ENCODE measurements at places on chromosomes 7 and 10.

GRCh38 chr10:130739016-130739756, 572.3 kb downstream of the TCERG1L start:
- DNase-seq = no peak

DNA sequence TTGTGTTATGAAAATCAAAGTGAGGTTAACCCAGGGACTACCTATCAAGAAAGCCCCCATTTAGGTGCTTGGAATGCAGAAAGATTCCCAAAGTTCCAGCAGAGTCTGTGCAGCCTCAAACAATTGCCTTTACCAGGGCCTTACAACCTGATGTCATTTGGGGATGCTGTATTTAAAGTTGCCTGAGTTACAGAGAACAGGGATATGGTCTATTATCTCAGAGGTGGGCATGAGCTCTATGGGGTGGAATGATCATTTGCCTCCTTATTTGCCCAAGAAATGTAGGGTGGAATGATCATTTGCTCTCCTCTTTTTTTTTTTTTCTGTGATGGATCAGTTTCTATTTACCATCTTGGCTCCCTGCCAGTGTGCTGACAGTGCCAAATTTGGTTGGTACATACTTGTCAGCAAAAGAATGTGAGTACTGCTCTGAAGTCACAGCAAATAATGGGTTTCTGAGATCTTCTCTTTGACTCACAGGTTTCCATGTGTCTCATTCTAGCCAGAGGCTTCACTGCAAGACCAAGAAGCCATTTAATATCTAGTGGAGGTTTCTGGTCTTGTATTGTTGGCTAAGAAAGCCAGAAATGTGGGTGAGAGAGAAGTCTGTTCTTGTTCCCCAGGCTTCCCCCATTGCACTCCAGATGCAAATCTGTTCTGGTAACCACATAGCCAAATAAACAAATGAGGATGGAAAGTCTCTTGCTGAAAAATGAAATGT, 45.5 kb upstream of the ZNRF2 start:
- DNase-seq = no peak

- DNase-seq = no peak
Measured at GRCh38 chr7:25482631-25483030, 254.3 kb upstream of the NPVF start.

DNA sequence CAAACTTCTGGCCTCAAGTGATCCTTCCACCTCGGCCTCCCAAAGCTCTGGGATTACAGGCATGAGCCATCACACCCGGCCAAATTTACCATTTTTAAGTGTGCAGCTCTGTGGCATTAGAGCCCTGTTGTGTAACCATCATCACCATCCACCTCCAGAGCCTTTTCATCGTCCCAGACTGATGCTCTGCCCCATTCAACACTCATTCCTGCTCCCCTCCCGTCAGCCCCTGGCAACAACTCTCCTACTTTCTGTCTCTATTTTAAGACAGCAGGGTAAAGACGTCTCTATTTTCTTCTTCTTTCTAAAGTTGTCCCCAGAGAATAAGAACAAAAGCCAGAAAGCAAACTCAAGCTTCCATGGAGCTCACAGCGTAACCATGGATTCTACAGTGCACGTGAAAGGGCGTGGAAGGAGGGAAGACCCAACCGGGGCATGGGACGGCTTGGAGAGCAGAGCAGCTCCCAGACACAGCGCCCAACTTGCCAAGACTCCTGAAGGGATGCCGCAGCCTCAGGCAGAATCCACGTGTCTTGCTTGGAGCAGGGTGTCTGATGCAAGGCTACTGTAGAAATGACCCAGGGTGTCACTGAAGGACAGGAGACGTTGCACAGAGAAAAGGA, 42.7 kb upstream of the PITRM1 start:
- no peak for DNase-seq

- DNase-seq = no peak
Measured at GRCh38 chr10:11823122-11823988, at the start of gene PROSER2. Gene PROSER2, plus strand, starts transcription at chr10:11823356. Its CDS starts 28,722 bp downstream, at chr10:11852078.

DNA sequence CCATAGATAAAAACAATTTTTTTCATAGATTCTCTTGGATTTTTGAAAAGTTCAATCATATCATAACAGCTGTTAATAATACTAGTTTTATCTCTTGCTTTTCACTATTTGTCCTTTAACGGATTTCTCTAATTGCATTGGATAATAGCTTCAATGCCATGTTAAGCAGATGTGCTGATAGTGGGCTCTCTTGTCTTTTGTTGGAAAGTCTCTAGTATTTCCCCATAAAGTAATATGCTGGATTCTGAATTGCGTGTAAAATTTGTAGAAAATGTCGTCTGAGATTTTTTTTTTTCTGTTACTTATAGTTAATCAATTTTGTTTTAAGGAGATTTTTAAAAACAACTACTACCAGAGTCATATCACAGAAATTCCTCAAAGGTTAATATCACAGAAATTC, 53.3 kb downstream of the TFPI2 start:
- no peak for DNase-seq

DNA sequence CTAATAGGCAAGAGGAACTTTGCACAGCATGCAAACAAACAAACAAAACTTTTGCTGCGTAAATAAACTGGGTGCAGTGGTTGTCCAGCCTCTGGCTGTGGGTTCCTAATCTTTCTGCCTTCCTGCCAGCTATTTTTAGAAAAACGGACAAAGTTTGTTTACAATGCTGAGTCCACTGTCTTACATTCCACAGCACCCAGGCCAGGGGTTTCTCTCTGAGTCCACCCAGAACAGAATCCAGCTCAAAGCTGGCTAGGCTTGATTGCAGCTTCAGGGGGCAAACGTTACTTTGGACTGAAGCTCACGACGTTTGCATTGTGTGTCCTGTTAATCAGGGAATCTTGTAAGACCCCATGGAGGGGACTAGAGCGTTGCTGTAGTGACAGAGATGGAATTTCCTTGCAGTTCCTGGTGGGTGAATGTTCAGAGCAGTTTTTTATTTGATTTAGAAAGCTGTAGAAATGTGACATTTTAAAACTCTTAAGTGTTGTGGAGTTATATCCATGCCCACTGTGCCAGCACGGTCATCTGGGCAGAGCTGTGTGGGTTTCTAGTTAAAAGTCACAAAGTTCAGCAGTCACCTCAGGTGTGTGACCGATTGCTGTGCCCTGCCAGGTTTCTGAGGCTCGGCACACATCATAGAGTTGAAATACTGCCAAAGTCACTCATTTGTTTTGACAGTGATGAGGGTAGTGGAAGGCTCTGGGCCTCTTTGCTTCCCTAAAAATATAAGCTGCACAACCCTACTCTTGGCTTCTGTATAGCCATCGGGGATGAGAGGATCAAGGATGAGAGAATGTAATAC, 247.0 kb downstream of the STK31 start:
- no peak for DNase-seq

DNA sequence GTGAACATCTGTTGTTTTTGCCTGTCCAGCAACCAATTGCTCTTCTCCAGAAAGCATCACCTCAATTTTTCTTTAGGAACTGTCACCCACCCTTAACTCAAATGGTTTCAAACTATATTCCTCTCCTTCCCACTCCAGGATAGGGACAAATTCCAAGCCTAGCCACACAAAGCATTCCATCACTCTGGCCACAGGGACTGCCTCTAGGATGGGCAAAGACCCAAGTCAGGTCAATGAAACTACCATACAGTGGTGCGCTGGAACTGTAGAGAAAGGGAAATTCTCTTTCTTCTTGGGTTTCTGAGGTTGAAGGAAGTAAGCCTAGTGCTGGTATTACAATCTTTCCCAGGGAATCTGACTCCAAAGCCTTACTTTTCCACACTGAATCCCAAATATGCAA, 3.6 kb downstream of the MICU1 start:
- DNase-seq = no peak

DNA sequence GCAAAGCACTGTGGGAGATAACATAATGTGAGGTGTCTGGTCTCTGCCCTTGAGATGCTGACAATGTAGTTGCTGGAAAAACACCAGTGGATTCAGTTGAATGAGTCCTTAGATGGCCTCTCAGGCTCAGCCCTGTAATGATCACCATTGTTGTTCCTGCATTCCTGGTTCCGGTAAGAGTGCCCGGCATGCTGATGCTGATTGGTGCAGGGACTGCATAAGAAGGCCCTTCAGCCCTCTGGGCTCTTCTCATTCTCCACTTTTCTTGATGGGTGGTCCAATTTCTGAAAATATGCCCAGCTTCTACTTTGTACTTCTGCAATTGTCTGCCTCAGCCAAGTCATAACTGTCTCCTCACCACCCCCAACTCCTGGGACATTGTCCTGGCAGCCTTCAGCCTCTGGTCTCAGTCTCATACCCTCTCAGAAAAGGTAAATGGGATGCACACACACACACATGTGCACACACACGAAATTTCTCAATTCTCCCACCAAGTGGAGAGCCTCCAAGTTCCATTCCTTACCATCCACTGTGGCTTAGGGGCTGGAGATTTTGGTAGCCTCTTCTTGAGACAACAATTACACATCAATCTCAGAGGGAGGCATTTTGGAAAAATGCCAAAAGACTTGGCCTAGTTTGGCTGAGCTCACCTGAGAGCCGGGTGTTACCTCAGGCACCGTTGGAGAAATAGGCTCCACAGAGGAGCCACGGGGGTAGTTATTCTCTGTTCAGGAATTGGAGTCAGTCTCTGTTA, 314.9 kb downstream of the RPS24 start:
- DNase-seq = no peak

DNA sequence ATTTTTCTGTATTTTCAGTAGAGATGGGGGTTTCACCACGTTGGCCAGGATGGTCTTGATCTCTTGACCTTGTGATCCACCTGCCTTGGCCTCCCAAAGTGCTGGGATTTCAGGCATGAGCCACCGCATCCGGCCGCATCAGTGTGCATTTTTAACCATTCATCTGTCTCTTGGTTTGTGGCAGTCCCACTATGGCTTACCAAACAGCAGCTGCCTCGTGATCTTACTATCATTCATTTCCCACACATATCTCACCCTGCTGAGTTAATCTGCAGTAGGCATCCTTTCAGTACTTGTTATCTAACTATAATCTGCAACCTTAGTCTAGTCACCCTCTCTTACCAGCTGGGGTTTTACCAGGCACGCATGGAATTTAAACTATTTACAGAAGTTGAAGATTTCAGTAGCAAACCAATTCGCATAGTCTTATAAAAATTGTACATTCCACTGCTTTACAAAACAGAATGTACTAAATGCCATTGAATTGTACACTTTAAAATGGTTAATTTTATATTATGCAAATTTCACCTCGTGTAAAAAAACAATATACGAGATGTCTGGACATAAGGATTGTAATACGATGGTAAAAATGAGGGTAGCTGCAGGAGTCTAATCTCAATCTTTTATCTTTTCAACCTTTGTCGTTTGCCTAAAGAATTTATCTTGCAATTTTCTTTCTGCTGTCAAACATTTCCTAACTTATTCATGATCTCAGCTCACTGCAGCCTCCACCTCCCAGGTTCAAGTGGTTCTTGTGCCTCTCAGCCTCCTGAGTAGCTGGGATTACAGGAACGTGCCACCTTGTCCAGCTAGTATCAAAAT, 4.6 kb upstream of the TBC1D12 start:
- DNase-seq = no peak

DNA sequence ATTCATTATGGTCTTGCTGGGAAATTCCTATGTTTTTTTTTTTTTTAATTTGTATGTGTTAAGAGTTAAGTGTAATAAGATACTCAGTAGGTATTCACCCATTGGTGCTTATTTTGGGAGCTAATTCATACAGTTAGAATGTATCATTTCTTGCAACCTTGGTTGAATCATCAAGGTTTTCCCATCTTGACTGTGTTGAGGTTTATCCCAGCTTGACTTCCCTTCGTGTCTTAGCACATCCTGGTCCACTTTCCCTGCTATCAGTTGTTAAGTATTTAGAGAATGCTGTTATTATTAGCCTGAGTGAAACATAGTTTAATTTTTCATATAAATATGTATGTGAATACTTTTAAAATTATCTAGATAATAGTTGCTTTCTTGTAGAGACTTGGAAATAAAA, 20.8 kb downstream of the RALA start:
- DNase-seq = no peak

DNA sequence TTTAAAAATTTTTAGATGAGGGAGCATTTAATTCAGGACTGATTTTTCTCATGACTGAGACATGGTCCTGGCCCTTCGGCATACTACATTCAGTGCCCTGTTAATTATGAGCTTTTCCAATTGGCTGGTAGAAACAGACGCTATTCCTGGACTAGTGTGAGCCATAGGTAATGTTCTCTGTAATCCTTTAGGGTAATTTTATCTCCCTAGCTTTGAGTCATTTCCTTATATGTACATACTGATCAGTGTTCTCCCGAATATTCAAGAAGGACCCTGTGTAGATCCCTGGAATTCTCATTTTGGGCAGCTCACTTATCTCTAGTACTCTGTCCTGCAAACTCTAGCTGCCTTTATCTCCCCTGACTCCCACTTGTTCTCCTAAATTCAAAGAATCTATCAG, 92.6 kb upstream of the NPY start:
- no peak for DNase-seq

GRCh38 chr10:127011174-127011573, 105.9 kb downstream of the DOCK1 start:
- no peak for DNase-seq

GRCh38 chr10:129786216-129786615, 177.9 kb downstream of the EBF3 start:
- no peak for DNase-seq

GRCh38 chr10:52777414-52777813, 4.8 kb upstream of the MBL2 start:
- no peak for DNase-seq

GRCh38 chr7:28065721-28066285, 114.8 kb downstream of the JAZF1 start:
- DNase-seq = no peak

DNA sequence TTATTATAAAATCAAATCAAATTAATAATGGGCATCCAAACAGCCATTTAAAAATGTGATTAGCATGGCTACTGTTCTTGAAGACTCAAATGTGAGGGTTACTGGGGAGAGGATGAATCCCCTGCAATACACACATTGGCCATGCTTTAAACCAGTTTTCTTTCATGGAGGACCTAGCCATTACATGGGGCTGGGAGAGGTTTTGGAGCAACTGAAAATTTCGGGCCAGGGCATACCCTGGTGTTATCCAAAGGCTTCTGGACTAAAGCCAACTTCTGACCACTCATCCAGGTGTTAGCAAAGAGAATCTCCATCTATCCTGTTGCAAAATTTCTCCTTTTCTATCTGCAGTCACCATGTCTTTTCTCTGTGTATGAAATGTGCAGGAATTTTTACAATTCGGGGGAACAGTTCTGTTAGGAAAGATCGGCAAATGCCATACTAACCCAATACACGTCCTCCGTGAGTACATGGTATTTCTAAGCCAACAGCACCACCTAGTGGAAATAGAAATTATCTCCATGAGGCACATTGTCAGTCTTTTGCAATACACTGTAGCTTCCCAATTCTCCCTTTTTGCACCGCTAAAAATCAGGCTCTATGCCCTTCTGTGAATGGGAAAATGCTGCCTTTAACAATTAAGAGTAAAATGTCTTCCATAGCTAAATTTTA, 47.0 kb upstream of the ZNF107 start:
- peak; percentile 6 for DNase-seq

- DNase-seq = no peak
Measured at GRCh38 chr10:47246406-47247147, 53.4 kb upstream of the GDF10 start.
